ENCODE measurements at places on chromosomes 7 and 10.
A peak's percentile ranks its signal among the peaks of the same experiment; 100 is the strongest.

- DNase-seq, result no peak
Measured at GRCh38 chr7:20778063-20778721, 8.5 kb downstream of the SP8 start.

GRCh38 chr10:26870766-26871165 is 10.0 kb upstream of the ABI1 start:
- DNase-seq, result no peak

DNA sequence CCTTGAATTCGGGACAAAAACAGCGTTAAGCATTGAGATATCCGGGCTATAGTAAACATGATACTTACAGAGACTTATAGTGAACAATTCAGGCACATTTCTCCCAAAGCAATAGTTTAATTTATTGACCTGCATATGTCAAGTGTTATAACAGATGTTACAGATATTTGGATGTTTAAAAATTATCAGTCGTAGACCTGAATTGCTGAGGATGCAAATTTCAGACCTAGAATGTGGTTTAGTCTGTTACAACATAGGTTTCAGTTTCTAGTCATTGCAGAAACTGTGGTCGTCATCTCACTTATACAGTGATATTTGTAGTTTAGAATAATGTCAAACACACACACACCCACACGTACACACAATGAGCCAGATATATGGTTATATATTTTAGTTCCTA is 85.2 kb downstream of the VTI1A start:
- no peak for DNase-seq

DNA sequence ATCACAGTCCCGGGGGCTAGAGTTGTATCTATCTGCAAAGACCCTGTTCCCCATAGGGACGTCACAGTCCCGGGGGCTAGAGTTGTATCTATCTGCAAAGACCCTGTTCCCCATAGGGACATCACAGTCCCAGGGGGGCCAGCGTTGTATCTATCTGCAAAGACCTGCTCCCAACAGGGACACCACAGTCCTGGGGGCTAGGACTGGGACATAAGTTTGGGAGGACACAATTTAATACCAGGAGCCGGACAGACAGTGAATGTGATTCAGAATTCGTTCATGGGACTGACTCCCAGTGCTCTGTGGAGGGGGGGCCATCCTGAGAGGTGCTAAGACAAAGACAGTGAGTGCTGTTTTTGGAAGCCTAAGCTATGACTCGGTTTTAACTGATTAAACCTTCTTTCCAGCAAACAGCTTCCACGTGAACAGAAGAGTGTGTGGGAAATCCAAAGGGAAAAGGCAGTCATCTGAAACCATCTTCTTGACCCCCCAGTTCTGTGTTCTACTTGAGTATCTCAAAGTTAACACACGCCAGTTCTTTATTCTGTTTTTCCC is 153.0 kb downstream of the DIP2C start:
- no peak for DNase-seq

DNA sequence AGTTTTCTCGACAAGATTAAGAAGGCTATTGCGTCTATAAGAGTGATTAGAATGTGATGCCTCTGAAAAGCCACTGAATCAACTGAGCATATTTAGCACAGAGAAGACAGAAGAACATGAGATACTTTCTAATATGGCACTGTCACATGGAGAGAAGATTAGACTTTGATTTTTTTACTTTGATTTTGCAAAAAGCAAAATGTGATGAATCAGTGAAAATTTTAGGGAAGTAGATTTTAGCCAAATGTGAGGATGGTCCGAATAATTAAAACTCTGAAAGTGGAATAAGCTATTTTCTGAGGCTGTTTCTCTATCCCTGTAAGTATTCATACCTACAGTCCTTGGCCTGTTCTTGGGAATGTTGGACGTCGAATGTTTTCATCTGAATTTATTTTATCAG is 11.8 kb downstream of the MDFIC start:
- no peak for DNase-seq

DNA sequence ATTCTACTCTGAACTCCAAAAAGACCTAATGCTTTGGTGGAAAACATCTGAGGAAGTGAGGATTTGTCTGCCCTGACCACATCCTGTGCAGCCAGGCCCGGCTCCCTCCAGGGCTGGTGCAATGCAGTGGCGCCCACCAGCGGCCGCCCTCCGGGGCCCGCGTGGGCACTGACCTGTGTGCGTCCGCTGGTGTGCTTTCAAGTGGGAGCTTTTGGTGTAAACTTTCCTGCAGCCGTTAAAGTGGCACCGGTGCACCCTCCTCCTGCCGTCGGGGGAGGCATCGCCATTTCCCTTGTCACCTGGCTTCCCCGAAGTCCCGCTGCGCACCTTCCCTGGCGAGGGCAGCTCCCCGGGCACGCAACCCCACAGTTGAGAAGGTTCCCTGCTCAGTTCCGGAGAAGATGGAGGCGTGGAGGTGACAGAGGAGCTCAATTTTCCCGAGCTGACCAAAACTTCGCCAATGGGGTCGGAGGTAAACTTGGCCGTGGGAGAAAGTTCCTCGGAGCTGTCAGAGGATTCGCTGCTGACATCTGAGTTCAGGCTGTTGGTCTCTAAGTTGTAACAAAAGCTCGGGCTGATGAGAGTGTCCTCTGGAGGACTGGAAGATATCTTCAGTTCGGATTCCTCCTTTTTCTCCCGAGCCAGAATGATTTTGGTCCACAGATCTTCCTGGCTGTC is 3.4 kb downstream of the KLF6 start:
- DNase-seq, result no peak

DNA sequence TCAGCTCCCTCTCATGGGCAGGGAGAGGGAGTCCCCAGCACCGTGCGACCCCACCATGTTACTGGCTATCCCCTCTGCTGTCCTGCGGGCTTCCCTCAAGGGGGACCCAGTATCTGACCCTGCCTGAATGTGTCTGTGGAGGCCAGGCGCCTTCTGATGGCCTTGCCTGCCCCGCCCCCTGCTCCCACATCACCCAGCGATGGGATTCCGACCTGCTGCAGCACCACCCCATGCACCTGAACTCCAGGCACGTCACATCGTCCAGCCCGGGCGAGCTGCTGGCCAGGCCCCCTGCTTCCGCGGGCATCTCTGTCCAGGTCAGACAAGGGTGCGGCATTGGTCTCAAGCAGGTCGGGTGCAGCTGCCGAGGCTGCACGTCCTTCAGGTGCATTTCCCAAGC is 19.0 kb downstream of the LRRC27 start:
- DNase-seq, result no peak

DNA sequence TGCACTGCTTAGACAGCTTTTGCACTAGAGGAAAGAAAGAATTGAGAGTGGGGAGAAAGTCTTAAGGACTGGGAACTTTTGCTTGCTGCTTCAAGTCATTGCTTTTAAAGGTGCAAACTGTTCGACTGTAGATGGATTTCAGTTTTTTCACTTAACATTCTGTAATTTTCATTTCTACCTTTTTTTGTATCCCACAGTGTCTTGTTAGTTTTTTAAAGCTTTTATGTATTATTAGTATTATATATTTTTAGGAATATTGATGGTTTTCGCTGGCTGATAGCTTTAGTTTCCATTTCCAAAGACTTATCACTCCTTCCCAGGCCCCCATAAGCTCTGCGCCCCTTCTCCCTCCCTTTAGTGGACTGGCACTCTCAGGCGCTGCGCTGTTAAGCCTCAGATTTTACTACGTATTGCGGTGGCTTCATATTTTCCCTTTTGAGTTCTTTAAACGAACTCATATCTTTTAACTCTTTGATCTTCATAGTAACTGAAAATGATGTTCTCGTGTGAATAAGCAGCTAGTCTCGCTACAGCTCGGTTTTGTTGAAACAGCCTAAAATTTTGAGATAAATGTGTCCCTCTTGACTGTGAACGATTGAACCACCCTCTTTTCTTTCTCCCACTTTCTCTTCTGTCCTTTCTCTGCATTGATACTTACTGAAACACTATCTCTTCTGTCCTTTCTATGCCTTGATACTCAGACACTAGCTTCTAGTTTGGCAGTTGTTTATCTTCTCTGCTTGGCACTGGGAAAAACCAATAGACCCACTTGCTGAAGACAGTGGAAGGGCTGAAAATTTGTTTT is 2.5 kb upstream of the ETV1 start:
- DNase-seq, result no peak

GRCh38 chr10:125024497-125025234 is 82.7 kb downstream of the ZRANB1 start:
- DNase-seq, result no peak

- no peak for DNase-seq
Measured at GRCh38 chr7:29485339-29486190, 78.1 kb upstream of the PRR15 start.

- no peak for DNase-seq
Measured at GRCh38 chr7:80790877-80791276, 128.0 kb downstream of the SEMA3C start.

DNA sequence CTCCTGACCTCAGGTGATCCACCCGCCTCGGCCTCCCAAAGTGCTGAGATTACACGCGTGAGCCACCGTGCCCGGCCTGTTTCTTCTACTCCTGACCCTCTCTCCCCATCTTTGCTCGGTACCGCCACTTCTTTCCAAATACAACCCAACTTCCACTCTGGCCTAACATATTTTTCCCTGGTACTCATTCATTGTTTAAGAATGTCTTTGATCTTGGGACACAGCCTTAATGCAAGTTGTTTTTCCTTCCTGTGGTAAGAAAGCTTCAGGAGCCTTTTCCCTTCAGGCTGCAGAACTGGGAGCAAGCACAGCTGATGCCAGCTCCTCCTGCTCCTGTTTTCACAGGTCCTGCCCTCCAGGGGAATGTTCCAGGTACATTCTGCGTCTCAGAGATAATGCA is 13.7 kb downstream of the CALML3 start:
- no peak for DNase-seq

DNA sequence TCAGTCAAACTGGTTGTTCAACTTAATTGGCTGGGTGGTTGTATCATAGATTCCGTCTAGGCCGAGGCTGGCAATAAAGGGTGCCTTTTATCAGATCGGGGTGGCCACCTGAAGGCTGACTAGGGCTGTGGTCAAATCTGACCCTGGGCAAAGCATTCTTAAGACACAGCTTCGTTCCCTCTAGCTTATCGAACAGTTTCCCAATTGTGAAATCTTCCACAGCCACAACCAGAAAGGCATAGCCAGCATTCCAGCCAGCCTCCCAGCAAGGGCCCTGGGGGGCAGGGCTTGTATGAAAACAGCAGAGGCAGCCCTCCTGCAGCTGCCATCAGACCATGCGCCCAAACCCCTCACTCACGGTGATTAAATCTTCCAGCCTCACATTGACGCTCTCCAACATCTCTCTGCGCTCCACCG is 42.5 kb upstream of the TMEM213 start:
- no peak for DNase-seq

DNA sequence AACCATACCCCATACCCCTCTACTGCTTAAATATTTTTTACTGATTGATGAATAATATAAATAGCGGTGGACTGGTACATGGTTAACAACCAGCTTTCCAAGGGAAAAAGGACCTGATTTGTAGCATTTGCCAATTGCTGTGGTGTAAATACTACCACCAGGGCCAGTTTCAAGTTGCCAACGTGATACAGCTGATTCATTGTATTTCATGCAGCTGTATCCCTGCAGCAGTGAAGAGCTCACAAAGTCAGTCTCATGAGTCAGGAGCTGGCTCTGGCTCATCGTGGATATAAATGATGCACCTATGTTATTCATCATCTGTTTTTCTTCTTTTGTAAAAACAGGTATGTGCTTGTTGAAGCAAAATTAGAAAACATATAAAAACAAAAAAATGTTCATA is 15.2 kb downstream of the CALML5 start:
- DNase-seq, result no peak

GRCh38 chr10:132411561-132412253 is 14.7 kb downstream of the PWWP2B start:
- no peak for DNase-seq

GRCh38 chr10:55191236-55191860 is 390.3 kb upstream of the PCDH15 start:
- DNase-seq, result no peak

GRCh38 chr10:58412502-58412961 is 27.3 kb downstream of the TFAM start:
- no peak for DNase-seq

GRCh38 chr7:128697302-128697905 is 25.3 kb downstream of the GARIN1A start:
- peak; percentile 58 for DNase-seq

DNA sequence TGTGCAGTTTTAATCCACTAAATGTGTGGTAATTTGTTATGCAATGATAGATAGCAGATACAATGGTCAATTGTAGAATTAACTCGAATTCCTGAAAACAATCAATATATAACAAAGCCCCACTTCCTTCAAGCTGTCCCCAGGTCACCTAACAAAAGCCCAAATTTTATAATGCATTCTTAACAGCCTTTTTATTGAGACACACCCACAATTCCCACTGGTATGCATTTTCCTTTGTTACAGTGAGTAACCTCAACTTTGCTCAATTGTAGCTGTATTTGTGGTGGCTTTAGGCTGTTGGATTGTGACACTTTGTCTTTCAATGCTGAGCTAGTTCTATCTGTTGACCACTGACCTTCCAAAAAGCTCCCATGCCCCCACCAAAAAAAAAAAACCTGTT is 279.8 kb upstream of the CACNA2D1 start:
- DNase-seq, result no peak

- no peak for DNase-seq
Measured at GRCh38 chr7:109956916-109957315, 1134.0 kb upstream of the LRRN3 start.

GRCh38 chr7:31748084-31748483 is 61.1 kb downstream of the PPP1R17 start:
- no peak for DNase-seq

DNA sequence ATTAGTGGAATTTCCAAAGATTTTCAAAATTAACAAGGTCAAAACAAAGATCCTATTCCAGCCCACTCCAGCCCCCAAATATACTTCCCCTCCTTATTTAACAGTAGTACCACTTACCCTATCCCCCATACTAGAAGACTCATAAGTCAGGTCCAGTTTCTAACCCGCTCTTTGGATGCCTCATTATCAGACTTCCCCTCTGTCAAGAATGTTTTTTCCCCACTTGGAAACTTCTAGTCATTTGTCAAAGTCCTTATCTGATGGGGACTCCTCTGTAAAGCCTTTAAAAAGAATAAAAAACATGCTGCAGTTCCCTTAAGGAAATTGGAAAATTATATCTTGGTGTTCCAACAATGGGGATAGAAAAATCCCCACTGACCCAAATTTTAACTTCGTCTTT is 70.1 kb downstream of the IMMP2L start:
- DNase-seq, result no peak

DNA sequence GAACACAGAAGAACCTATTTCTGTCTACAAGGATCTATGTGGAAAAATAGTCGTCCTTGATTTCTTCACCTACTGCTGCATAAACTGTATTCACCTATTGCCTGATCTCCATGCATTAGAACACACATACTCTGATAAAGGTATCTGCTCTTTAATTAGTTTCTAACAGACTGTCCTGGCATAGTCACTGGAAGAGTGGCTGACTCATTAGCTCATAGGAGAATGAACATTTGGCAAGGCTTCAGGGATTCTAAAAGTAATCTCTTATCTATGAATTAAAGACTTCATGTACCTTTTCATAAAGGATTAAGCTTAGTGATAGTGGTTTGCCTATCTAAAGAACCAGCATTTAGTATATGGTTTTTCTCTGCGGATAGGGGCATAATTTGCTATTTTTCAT is 4.1 kb downstream of the NHLRC2 start:
- DNase-seq, result no peak

DNA sequence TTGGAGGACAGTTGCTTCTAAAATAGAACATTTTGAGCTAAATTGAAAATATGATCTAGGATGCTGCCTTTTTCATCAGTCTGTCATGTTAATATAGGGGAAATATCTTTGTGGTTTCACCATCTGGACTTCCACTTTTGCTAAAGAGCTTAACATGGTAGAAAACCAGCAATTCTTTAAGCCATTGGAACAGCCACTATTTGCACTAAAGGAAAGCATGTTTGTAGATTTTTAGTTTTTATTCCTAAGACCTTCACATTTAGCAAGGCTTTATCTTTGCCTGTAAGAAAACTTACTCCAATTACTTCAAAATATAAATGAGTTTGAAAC is 291.0 kb downstream of the RNLS start:
- no peak for DNase-seq

Data from stimulated activated CD8-positive, alpha-beta memory T cell treated with anti-CD3 and anti-CD28 coated beads, Interleukin-2, amount 100 ng/mL, for 48 hours (primary cell).